ENCODE measurements at places on chromosomes 16 and 17.

- DNase-seq = no peak
Measured at GRCh38 chr17:27542841-27543463, 86.7 kb downstream of the KSR1 start.

- DNase-seq = no peak
Measured at GRCh38 chr16:47753659-47754058, 292.5 kb downstream of the PHKB start.

- DNase-seq = no peak
Measured at GRCh38 chr16:13733561-13733960, 186.4 kb upstream of the ERCC4 start.

- no peak for DNase-seq
Measured at GRCh38 chr16:1330260-1330914, 3.1 kb upstream of the BAIAP3 start.

GRCh38 chr16:30382111-30382881 lies at the start of gene SEPTIN1:
Gene SEPTIN1 (minus strand): TSS chr16:30382561. CDS start chr16:30382542, 19 bp downstream.
- DNase-seq = no peak

DNA sequence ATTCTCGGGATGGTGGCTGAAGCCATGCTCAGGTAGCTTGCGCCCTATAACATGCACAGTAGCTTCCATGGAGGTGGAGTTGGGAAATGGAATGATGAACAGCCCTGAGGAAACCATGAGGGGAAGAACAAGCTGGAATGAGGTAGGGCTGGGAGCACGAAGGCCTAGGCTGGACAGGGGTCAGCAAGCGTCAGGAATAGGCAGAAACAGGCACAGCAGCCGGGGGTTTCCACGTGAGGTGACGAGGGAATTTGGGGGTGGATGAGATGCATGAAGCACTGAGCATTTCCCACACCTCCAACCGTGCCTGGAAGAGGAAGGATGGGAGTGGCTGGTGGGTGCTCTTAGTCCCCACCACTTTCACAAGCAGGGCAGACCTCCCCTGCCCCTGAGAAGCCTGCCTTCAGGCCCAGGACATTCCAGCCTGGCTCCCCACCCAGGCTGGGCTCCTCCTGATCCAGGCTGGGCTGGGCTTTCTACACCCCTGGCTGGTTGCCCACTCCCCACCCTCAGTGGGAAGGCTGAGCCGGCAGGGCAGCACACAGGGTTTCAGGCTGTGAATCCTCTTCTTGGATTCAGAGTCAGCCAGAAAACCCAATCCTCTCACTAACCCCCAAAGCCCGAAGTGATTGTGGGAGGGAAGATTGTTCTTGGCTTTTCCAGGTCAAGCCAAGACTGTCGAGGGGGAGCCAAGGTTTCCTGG lies 21.9 kb downstream of the PLEKHG4 start:
- no peak for DNase-seq

DNA sequence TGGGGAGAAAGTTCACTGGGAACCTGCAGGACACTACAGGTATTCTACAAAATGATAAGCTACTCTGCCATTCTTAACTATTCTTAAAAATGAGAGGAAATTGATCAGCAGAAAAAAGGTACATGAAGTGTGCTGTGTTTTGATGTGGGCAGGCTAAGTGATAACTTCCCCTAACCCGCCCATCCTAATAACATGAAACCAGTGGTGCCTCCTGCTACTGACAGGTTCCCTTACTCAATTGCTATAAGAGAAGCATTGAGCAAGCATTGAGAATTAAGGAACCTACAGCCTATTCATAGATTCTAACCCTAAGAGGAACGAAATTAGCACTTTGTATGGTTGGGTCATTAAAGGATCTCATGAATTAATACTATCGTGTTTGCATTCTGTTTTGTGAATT lies 18.9 kb downstream of the XYLT1 start:
- DNase-seq = no peak

GRCh38 chr16:6682142-6682811 lies 650.4 kb upstream of the RBFOX1 start:
- DNase-seq = peak; percentile 74
